ENCODE measurements at places on chromosomes 12 and 14.
A peak's percentile ranks its signal among the peaks of the same experiment; 100 is the strongest.

- H3K27me3 ChIP-seq: no peaks in the 10 kb centered on the region
- H3K4me3 ChIP-seq: no peak overlapping the region
- H3K36me3 ChIP-seq: no peaks in the 10 kb centered on the region
- DNase-seq: peak; percentile 85
Measured at GRCh38 chr12:70982991-70983390, 62.5 kb upstream of the PTPRR start.

- H3K27ac ChIP-seq: no peak overlapping the region
- no peaks in the 10 kb centered on the region for H3K36me3 ChIP-seq
- no peak for DNase-seq
- peaks cover 6% of the 10 kb centered on the region for H3K4me1 ChIP-seq
- H3K27me3 ChIP-seq: no peaks in the 10 kb centered on the region
- H3K4me3 ChIP-seq: peak overlapping the region; percentile 32
Measured at GRCh38 chr14:90758959-90759358, 57.3 kb downstream of the TTC7B start.

- H3K4me1 ChIP-seq: no peaks in the 10 kb centered on the region
- H3K36me3 ChIP-seq: no peaks in the 10 kb centered on the region
- no peak overlapping the region for H3K27ac ChIP-seq
- peaks cover 69% of the 10 kb centered on the region for H3K27me3 ChIP-seq
- DNase-seq: no peak
- no peak overlapping the region for H3K4me3 ChIP-seq
Measured at GRCh38 chr12:1837541-1838204, 17.3 kb downstream of the LRTM2 start.

GRCh38 chr12:71865166-71865713 lies 25.7 kb downstream of the TBC1D15 start:
- DNase-seq: peak; percentile 59
- no peak overlapping the region for H3K27ac ChIP-seq
- H3K4me1 ChIP-seq: peaks cover 12% of the 10 kb centered on the region
- H3K27me3 ChIP-seq: no peaks in the 10 kb centered on the region
- no peak overlapping the region for H3K4me3 ChIP-seq
- no peaks in the 10 kb centered on the region for H3K36me3 ChIP-seq

DNA sequence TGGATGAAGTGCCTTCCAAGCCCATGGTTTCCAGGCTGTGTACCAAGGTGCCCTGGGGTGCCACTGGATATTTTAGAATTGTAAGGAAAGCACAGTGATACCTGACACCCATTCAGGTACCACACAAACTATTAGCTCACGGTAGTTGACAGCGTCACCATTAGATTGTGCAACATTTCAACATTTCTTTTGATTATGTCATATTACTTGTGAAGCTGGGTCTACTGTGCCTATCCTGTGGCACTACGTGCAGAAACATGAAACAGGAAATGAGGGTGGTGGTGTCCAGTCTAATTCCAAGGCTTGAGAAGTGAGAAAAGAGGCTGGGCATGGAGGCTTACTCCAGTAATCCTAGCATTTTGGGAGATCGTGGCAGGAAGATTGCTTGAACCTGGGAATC lies 75.5 kb upstream of the CPM start:
- H3K36me3 ChIP-seq: no peaks in the 10 kb centered on the region
- H3K4me1 ChIP-seq: peaks cover 44% of the 10 kb centered on the region
- no peak for DNase-seq
- H3K4me3 ChIP-seq: no peak overlapping the region
- peak overlapping the region; percentile 81 for H3K27ac ChIP-seq

GRCh38 chr12:47282206-47282605 lies 202.4 kb upstream of the AMIGO2 start:
- H3K27ac ChIP-seq: no peak overlapping the region
- H3K27me3 ChIP-seq: no peaks in the 10 kb centered on the region
- no peak overlapping the region for H3K4me3 ChIP-seq
- H3K4me1 ChIP-seq: peaks cover 32% of the 10 kb centered on the region
- no peaks in the 10 kb centered on the region for H3K36me3 ChIP-seq

GRCh38 chr14:49915085-49915484 lies 22.2 kb downstream of the ARF6 start:
- no peak overlapping the region for H3K27ac ChIP-seq
- H3K27me3 ChIP-seq: no peaks in the 10 kb centered on the region
- no peak overlapping the region for H3K4me3 ChIP-seq
- H3K4me1 ChIP-seq: peaks cover 17% of the 10 kb centered on the region
- no peak for DNase-seq
- no peaks in the 10 kb centered on the region for H3K36me3 ChIP-seq

DNA sequence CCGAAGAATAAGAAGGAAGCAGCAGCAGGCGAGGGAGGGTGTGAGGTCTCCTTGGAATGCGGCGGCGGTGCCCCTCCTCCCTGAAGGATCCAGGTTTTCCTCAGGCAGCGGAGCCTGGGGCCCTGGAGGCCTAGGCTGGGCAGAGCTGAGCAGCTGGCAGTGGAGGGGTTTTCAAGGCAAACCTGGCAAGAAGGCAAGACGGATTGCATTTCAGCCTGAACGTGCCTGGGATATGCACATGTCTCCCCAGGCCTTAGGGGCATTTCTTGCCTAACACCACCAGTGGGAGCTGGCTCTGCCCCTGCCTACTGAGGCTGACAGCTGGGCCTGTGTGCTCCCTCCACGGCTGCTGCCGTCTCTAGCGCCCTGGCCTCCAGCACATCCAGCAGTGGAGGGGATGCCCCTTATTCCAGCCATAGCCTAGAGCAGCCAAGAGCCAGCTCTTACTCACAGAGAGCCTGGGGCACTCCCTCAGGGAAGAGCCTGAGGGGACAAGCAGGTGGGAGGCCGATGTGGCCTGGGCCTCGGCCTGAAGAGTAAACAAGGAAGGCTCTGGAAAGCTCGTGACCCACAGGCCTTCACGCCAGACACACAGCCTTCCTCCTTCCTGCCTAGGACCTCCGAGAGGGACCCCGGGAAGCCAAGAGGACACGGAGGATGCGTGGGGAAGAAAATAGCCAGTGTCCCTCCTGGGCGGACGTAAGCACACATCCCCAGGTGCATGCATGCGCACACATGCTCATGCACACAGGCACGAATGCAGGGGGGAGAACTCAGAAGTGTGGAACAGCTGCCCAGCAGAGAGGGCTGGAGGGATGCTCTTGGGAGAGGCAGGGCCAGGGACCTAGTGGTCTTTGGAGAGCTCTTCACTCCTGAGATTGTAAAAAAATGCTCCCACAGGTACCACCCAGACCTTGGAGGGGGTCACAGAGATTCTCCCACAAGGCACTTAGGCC lies 23.0 kb upstream of the EIF2B2 start:
- DNase-seq: no peak
- no peaks in the 10 kb centered on the region for H3K36me3 ChIP-seq
- no peak overlapping the region for H3K4me3 ChIP-seq
- H3K4me1 ChIP-seq: peaks cover 12% of the 10 kb centered on the region

- H3K36me3 ChIP-seq: peaks cover 4% of the 10 kb centered on the region
- no peak for DNase-seq
- H3K27ac ChIP-seq: no peak overlapping the region
- peaks cover 11% of the 10 kb centered on the region for H3K4me1 ChIP-seq
- no peak overlapping the region for H3K4me3 ChIP-seq
Measured at GRCh38 chr14:102854091-102854703, 68.3 kb upstream of the AMN start.

- no peak overlapping the region for H3K4me3 ChIP-seq
- H3K27me3 ChIP-seq: no peaks in the 10 kb centered on the region
- H3K4me1 ChIP-seq: peaks cover 8% of the 10 kb centered on the region
- no peak for DNase-seq
Measured at GRCh38 chr14:89600950-89601826, 184.2 kb upstream of the FOXN3 start.

- H3K4me3 ChIP-seq: no peak overlapping the region
- H3K27me3 ChIP-seq: no peaks in the 10 kb centered on the region
- no peak overlapping the region for H3K27ac ChIP-seq
- no peak for DNase-seq
- no peaks in the 10 kb centered on the region for H3K36me3 ChIP-seq
Measured at GRCh38 chr12:93911396-93911795, 234.2 kb downstream of the CRADD start.

DNA sequence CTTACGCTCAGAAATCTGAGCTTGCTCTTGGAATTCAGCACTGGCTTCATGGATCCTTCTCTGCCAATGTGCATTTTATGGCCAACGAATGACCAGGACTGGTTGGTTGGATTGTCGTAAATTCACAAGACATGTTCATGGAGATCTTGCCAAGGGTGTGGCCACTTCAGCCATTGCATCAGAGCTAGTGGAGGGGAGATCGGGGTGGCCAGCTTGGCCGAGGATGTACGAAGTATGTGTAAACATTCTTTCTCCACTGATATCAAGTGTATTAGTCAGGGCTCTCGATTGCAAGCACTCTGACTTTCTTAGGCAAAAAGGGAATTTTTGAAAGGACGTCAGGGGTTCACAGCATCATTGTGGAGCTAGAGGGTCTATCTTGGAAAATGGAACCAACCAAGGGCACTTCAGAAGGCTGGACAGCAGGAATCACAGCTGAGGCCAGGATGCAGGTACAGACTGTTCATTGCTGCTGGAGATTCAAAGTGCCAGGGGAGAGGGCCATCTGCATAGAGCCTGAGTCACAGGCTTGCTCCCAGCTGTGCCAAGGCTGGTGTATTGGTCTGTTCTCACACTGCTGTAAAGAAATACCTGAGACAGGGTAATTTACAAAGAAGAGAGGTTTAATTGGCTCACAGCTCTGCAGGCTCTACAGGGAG lies 32.9 kb upstream of the ADGRD1 start:
- no peak for DNase-seq
- H3K4me1 ChIP-seq: no peaks in the 10 kb centered on the region
- H3K27ac ChIP-seq: no peak overlapping the region
- no peaks in the 10 kb centered on the region for H3K36me3 ChIP-seq

- H3K27me3 ChIP-seq: no peaks in the 10 kb centered on the region
- H3K27ac ChIP-seq: peak overlapping the region; percentile 79
- peaks cover 43% of the 10 kb centered on the region for H3K4me1 ChIP-seq
- peak; percentile 33 for DNase-seq
- H3K36me3 ChIP-seq: no peaks in the 10 kb centered on the region
Measured at GRCh38 chr12:124713041-124713435, 145.6 kb upstream of the NCOR2 start.

GRCh38 chr12:59834659-59835474 lies 239.0 kb downstream of the SLC16A7 start:
- no peak for DNase-seq
- no peak overlapping the region for H3K27ac ChIP-seq
- H3K36me3 ChIP-seq: no peaks in the 10 kb centered on the region
- no peak overlapping the region for H3K4me3 ChIP-seq

GRCh38 chr12:43338848-43339526 lies 213.0 kb downstream of the ADAMTS20 start:
- H3K27ac ChIP-seq: no peak overlapping the region
- H3K36me3 ChIP-seq: no peaks in the 10 kb centered on the region
- no peaks in the 10 kb centered on the region for H3K27me3 ChIP-seq
- DNase-seq: no peak
- H3K4me1 ChIP-seq: peaks cover 4% of the 10 kb centered on the region

DNA sequence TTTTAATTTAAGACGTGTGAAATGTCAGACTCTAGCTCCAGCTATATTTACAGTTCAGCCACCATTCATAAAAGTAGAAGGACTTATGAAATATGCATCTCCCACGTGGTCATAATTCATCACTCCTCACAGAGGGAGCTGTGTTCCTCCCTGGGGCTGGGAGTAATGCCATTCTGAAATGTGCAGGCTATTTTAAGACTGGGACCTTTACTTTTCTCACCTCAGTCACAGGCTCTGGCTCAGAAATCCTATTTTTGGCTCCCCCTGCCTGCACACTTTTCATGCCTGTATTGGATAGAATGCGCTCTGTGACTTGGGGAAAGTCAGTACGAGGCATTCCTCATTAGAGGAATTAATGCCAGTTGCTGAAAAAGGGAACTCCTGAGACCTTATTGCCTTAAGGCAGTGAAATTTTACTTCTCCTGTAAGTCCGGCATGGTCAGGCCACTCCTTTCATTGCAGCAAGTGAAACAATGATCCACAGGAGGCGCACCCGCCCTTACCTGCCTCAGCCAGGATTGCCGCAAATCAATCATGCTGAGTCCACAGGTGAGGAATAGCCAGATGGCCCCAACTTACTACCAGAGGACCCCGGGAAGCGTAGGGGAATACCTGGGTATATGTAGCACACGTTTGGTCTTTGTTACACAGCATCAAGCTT lies 1133.2 kb upstream of the TMEM132C start:
- no peak overlapping the region for H3K4me3 ChIP-seq
- DNase-seq: no peak
- H3K27ac ChIP-seq: no peak overlapping the region
- no peaks in the 10 kb centered on the region for H3K27me3 ChIP-seq
- H3K4me1 ChIP-seq: peaks cover 8% of the 10 kb centered on the region

- no peak for DNase-seq
- no peaks in the 10 kb centered on the region for H3K4me1 ChIP-seq
- no peaks in the 10 kb centered on the region for H3K36me3 ChIP-seq
- H3K27me3 ChIP-seq: no peaks in the 10 kb centered on the region
- no peak overlapping the region for H3K4me3 ChIP-seq
- H3K27ac ChIP-seq: no peak overlapping the region
Measured at GRCh38 chr12:5694759-5695409, 250.2 kb downstream of the ANO2 start.

GRCh38 chr14:77259025-77259715 lies 11.8 kb downstream of the NGB start:
- H3K27ac ChIP-seq: no peak overlapping the region
- no peak overlapping the region for H3K4me3 ChIP-seq
- H3K4me1 ChIP-seq: no peaks in the 10 kb centered on the region
- DNase-seq: no peak

- no peak overlapping the region for H3K27ac ChIP-seq
- peaks cover 12% of the 10 kb centered on the region for H3K27me3 ChIP-seq
- no peaks in the 10 kb centered on the region for H3K36me3 ChIP-seq
Measured at GRCh38 chr14:23175823-23176222, 7.6 kb downstream of the SLC7A8 start.

GRCh38 chr12:12095021-12095420 lies 24.3 kb downstream of the BCL2L14 start:
- no peak overlapping the region for H3K27ac ChIP-seq
- H3K36me3 ChIP-seq: no peaks in the 10 kb centered on the region
- DNase-seq: no peak
- no peaks in the 10 kb centered on the region for H3K27me3 ChIP-seq

- H3K27ac ChIP-seq: peak overlapping the region; percentile 45
- peak; percentile 79 for DNase-seq
- peaks cover 36% of the 10 kb centered on the region for H3K4me1 ChIP-seq
- no peak overlapping the region for H3K4me3 ChIP-seq
- peaks cover 8% of the 10 kb centered on the region for H3K36me3 ChIP-seq
Measured at GRCh38 chr12:65306366-65307168, 28.1 kb downstream of the MSRB3 start.

Data from SJSA1 (cell line).